ENCODE measurements at places on chromosomes 3 and 15.
A peak's percentile ranks its signal among the peaks of the same experiment; 100 is the strongest.

DNA sequence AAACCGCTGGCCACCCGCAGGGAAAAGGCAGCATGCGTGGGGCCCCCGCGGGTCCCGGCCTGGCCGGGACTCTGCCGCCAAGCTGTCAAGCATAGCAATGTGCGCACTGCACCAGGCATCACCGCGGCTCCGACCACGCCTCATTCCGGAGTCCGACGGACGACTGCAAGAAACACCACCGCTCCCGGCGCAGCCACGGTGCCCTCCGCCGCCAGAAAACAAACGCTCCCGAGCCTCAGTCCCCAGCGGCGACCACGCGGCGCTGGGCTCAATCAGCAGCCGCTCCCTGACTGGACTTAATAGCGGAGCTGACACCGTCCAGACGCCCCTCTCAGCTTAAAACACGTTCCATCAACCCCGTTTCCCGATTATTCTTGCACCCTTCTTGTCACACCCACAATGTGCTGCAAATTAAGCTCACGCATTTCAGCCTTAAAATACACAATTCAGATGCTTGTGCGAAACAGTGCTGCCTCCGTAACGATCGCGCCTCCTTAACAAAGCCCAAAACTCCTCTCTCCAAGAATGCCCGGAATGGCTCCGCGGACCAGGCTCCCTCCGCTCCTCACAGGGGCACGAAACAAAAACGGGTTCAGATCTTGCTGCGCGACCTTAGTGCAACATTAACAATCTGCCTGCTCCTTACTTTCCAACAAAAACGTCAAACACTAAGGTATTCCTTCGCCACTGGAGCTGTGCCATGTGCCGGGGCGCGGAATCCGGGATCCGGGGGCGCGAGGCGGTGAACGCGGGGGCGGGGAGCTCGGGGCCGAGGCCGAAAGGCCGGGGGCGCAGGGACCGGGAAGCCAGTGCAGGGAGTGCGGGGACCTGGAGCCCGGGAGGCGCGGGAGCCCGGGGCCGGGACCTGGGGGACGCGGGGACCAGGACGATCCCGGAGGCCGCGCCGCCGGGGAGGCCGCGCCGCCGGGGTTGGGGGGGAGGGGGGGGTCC is 655 bp downstream of the CYFIP1 start:
- DNase-seq, result no peak

DNA sequence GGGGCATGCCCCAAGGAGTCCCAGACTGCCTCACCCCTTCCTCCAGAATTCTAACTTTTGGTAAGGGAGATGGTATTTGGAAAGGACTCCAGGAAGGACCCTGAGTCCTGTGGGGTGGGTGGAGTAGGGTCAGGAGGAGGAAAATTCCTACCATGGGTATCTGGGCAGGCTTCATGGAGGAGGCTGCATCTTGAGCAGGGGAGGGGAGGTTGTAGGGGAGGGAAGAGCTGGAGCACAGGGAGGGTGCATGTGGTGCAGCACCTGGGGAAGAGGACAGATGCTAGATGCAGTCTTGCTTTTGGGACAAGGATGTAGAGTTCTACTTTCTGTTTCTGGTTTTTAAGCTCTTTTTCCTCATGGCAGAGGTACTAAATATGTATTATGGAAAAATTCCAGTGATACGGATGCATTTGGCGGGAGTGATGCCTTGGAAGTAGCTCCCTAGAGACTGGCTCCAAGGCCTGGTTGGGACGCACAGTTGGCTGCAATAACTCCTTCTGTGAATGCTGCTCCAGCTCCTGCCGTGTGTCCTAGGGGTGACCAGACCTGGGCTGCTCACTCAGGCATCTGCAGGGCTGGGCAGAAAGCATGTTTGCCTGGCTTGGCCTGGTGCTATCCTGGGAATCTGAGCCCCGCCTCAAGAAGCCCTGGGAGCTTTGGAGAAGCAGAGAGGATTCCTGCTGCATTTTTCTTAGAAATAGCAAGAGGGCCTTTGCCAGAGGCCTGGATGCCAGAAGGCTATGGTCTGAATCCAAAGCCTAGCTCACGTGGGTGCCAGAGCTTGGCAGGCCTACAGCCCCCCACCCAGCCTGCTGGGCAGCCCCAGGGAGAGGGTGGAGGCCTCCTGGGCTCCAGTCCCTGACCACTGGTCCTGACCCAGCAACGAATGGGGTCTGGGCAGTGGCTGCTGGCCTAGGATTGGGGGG is 10.1 kb downstream of the SEMA3F start:
- no peak for DNase-seq

DNA sequence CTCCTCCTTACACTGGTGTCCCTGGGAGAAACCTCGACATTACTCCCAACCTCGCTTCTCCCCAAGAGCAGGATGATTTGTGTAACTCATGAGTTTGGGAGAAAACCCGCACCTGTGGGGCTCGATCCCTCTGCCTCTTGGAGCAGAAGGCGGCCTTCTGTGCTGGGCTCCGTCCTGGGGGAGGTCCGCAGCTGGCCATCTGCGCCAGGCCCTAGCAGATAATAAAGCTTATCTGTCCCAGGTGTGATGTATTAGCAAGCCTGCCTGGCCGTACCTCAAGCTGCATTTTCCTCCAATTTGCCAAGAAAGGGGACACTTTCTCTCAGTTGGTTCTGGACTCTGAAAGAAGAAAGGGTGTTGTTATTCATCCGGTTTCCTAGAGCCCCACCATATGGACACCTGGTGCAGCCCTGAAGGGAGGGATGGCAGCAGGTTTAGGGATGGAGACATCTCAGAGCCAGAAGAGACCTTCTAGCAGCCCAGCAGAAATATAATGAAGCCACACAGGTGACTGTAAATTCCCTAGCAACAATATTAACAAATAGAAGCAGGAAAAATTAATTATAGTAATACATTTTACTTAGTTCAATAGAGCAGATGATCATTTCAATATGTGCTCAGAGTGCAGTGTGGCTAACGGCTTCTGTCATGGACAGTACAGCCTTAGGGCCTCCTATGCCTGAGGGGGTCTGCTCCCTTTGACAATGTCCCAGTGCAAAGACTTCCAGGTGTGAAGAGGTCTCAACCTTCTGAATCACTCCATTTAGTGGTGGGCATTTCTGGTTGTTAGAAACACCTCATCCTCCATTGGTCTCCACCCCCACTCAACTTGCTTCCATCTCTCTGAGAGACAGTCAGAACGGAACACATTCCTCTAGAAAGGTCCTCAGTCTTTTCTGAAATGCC is 94.8 kb downstream of the CPN2 start:
- no peak for DNase-seq

DNA sequence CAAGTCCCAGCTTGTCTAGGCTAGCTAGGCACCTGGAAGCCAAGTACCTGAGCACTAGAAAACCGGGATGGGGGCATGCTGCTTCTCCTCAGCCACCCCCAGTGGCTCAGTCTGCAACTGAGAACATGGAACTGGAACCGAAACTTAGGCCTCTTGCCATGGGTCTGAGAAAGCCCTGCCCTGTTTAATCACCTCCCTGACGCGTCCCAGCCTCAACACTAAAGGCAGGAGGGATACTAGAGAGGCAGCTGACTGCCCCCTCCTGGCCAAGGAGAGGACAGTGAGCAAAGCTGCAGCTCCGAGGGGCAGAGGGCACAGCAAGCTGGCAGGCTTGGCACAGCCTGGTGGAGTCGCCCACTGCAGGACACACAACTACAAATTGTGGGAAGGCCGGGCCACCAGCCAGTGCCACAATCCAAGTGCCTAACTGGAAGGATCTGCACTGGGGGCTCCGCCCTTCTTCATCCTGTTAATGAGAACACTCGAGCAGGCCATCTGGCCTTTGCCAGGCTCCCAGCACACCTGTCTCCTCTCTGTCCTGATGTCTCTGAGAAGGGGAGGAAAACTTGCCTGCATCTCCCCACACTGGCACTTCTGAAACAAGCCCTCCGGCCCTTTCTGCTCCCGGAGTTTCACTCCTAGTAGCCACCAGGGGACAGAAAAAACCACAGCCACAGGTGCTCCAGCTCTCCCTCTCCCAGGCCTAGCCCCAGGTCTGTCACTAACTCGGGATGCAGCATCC is 53.7 kb downstream of the BDH1 start:
- peak; percentile 60 for DNase-seq

- DNase-seq, result no peak
Measured at GRCh38 chr3:196454935-196455334, 22.7 kb upstream of the UBXN7 start.

- no peak for DNase-seq
Measured at GRCh38 chr3:193465992-193466608, 87.5 kb upstream of the ATP13A5 start.

- no peak for DNase-seq
Measured at GRCh38 chr3:59386165-59386564, 336.3 kb upstream of the CFAP20DC start.

- no peak for DNase-seq
Measured at GRCh38 chr3:197174927-197175326, 123.5 kb downstream of the DLG1 start.

DNA sequence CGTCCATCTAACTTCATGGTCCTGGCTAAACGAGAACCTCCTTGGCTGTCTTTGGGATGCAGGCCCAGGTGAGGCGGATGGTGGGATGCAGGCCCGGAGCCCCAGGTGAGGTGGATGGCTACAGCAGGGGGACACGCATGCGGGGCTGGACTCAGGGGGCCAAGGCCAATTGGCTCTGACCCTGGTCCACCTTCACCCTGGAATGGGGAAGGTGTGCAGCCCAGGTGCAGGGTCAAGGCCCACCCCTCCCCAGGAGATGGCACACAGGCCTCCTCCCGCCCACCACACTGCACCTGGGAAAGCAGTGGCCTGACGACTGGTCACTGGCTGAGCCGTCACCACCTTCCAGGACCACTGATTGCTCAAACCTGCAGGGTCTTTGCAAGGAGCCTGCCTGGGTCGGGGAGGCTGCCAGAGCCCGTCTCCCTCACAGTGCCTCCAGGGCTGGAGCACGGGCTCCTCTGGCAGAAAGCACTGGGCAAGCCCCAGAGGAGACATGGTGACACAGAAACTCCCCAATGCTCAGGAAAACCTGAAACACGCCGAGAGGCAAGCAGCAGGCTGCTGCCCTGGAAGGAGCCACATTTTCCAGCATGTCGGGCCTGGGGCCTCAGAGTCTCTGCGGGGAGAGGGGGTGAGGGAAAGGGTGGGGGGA is 159.6 kb downstream of the LRRK1 start:
- DNase-seq, result no peak

GRCh38 chr15:66080717-66081398 is 172.7 kb downstream of the MEGF11 start:
- DNase-seq, result no peak

DNA sequence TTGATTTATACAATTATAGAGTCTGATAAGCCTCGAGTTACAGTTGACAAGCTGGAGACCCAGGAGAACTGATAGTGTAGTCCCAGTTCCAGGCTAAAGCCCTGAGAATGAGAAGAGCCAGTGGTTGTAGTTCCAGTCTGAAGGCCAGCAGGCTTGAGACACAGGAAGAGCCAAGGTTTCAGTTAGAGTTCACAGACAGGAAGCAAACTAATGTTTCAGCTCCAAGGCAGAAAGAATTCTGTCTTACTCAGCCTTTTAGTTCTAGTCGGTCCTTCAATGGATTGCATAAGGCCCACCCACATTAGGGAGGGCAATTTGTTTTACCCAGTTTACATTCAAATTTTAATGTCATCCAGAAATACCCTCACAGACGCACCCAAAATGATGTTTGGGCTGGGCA is 102.7 kb downstream of the CDIN1 start:
- no peak for DNase-seq

DNA sequence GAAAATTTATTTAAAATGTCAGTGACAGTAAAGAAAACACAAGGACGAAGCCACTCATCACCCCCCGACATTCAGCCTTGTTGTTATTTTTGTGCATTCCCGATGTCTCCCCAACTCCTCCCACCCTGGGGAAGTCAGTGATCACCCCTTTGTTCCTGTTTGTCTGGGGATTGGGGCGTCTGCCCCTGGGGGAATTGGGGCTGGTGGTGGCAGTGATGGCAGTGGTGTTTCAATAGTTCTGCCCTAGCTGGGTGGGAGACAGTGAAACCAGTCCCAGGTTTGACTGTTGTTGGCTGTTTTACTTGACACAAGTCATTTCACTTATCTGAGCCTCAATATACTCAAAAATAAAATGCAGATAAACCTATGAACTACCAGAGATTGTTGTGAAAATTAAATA is 33.5 kb downstream of the IRAK2 start:
- no peak for DNase-seq

- DNase-seq, result no peak
Measured at GRCh38 chr15:35317217-35317616, 228.7 kb downstream of the DPH6 start.

- no peak for DNase-seq
Measured at GRCh38 chr3:16266714-16267113, 1.7 kb downstream of the OXNAD1 start.

DNA sequence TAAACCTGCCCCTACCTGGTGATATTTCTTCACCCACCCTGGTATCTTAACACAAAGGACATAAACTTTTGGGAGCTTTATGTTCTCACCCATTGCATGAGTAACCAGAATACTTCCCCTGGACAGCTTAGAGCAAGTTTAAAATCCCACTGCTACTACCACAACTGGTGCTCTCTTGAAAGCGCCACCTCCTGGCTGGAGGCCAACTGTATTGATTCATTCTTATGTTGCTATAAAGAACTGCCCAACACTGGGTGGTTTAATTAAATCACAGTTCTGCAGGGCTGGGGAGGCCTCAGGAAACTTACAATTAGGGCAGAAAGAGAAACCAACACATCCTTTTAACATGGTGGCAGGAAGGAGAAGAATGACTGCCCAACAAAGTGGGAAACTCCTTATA is 592.4 kb downstream of the EPHA3 start:
- no peak for DNase-seq

DNA sequence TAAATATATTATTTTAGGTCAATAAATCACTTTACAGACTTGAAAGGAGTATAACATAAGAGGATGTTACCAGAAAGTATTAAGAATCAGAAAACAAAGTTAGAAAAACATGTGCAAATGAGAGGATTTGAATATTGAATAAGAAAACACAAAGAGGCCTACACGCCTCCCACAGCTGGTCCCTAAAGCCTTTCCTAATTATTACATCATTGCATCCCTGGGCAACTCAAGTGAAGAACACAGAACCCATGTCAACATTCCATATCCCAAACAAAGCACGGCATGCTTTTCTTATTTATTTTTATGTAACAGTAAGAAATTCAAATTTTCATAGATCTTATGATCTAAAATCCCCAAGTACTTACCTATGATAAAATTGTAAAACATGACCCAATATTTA is 61.2 kb downstream of the HERC1 start:
- no peak for DNase-seq

- no peak for DNase-seq
Measured at GRCh38 chr15:63029676-63030075, 12.9 kb upstream of the TPM1 start.

DNA sequence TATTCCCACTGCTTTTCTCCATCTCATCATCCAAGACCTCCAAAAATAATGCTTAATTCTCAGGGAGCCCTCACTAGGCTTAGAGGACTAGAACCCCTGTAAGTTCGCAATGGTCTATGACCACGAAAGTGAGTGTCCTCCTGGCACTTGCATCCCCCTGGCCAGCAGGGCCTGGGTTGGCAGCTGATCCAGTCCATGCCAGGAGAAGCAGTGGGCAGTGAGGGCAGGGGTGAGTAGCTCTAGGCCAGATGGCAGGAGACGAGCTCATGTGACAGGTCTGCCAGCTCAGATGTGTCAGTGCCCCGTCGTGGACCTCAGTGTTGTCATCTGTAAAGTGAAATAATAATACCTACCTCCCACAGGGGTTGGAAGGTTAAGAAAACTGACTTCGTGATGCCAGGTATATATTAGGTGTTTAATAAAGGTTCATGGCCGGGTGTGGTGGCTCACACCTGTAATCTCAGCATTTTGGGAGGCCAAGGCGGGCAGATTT is 11.1 kb downstream of the GP5 start:
- DNase-seq, result no peak

Data from NCI-H2107 (cell line).